ENCODE measurements at places on chromosomes 16 and 17. TPM values are rescaled to one million over a fixed set of nuclear protein-coding genes. Genes with fewer than 3 reads are reported as not detected.

GRCh38 chr16:53224951-53225533 lies 170.3 kb downstream of the CHD9 start:
- no peak for DNase-seq

DNA sequence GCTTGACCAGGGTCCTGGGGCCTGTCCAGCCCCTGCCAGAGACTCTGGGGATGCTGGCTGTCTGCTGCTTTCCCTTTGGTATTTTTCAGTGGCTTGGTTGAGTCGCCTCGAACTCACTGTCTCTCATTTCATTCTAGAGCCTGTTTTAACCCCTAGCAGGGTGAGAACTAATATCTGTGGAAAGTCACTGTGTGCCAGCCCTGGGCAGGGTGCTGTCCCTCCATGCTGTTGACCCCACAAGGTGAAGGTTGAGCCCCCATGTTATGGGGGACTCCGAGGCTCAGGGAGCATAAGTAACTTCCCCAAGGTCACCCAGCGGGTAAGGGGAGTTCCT lies 33.0 kb downstream of the DCAKD start:
- DNase-seq: no peak

GRCh38 chr17:27802033-27802432 lies 1.7 kb upstream of the NOS2 start:
- no peak for DNase-seq

- no peak for DNase-seq
Observed at GRCh38 chr17:1043601-1044251, 46.8 kb downstream of the TIMM22 start.

The PRSS53 gene
- 5.5 TPM for total RNA-seq

DNA sequence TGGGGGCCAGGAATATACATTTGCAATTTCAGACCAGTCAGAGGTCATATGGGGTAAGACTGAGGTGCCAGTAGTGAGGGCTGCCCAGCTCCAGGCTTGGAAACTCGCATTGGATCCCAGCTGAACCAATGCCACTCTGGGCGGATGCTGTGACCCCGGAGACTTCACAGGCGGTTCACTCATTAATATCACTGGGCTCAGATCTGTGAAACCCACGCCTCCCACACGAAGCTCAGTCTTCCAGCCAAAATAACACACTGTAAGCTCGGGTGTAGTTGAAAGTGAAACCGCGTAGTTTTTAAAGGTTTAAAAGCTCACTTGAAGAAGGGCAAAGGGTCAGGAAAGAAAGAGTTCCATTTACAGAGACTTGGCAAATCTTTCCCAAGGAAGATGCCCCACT lies 254.8 kb downstream of the FOXL1 start:
- DNase-seq: no peak

The CCDC78 gene
- 4.8 TPM for total RNA-seq

The TRPV2 gene
- total RNA-seq: 58.3 TPM
